ENCODE measurements at places on chromosomes 3 and 15. TPM values are rescaled to one million over a fixed set of nuclear protein-coding genes. Genes with fewer than 3 reads are reported as not detected.
A peak's percentile ranks its signal among the peaks of the same experiment; 100 is the strongest.

GRCh38 chr3:135691240-135691639 is 274.3 kb upstream of the PPP2R3A start:
- no peak for DNase-seq

GRCh38 chr15:90558171-90558573 is 28.4 kb downstream of the CRTC3 start:
- no peak for DNase-seq

Gene NANOGP8
- not detected for polyA plus RNA-seq

GRCh38 chr3:192408647-192409200 is 318.6 kb downstream of the FGF12 start:
- peak; percentile 20 for DNase-seq

Gene CCDC80
- polyA plus RNA-seq: 131 TPM

- DNase-seq: no peak
These were observed 96.7 kb downstream of the NPAP1 start for GRCh38 chr15:24772266-24772665.

Gene ECE2
- not detected for polyA plus RNA-seq

Gene SOX2
- not detected for polyA plus RNA-seq

Gene WNT7A
- not detected for polyA plus RNA-seq
